ENCODE measurements at places on chromosomes 7 and 10.
A peak's percentile ranks its signal among the peaks of the same experiment; 100 is the strongest.

GRCh38 chr7:131425992-131426391 is 98.3 kb downstream of the MKLN1 start:
- DNase-seq: peak; percentile 41

- DNase-seq: no peak
These were observed 64.1 kb upstream of the LRRN3 start for GRCh38 chr7:111026806-111027205.

GRCh38 chr10:6365384-6365783 is 162.7 kb downstream of the PFKFB3 start:
- DNase-seq: no peak

- DNase-seq: no peak
These were observed at the start of gene BEND7 for GRCh38 chr10:13528875-13529713. BEND7 (minus strand) TSS chr10:13529014; CDS start chr10:13528533, 481 bp downstream.

DNA sequence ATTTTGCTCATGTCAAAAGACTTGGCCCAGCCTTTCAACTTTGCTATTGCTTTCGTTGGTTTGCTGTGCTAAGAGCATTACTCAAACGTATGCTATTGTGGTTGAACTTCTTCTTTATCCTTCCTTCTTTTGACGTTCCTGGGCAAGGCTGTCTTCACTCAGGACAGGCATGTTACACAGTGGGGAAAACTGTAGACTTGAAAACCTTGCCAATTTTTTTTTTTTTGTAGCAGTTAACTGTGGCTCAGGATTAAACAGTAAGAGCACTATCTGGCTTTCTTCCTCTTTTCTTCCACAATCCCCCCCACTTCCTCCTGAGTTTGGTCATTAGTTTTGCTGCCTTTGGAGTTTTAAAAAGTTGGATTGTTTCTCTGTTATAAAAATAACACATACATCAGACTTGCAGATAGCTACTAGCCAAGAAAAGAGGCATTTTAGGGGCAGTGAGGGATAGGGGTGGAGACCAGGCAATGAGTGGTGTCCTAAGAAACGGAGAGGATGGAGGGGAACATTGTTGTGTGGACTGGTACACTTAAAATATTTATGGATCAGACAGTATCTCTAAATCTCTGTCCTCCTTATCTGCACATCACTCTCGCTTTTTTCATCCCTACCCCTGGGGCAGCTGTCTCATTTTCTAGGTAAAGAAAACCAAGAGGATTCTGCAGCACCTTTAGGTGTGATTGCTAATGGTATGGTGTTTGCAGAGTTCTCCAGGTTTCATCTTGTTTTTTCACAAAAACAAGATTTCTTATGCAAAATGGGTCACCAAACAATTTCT is 181.7 kb downstream of the LRMDA start:
- no peak for DNase-seq

DNA sequence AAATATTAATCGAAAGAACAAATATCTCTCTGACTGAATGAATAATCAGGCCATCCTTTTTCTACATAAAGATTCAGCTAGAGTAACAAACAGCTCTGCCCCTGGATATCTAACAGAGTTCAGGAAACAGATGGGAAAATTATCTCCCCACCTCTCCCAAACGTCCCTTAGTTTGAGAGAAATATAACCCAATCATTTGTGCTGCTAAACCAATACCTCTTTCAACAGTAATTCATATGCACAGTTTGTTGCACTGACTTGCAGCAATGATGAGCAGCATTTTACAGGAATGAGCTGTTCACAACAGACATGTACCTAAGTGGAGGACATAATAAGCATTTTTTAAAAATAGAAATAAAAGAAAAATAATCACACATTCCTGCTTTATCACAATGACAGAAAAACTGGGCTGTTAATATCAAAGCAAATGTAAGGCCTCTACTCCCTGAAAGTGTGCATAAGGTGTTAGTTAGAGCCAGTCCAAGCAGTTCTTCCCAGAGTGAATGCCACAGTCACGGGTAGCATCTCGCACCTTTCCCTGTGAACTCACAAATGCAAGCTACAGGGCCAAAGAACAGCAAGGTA is 2.3 kb downstream of the CREB3L2 start:
- peak; percentile 19 for DNase-seq

DNA sequence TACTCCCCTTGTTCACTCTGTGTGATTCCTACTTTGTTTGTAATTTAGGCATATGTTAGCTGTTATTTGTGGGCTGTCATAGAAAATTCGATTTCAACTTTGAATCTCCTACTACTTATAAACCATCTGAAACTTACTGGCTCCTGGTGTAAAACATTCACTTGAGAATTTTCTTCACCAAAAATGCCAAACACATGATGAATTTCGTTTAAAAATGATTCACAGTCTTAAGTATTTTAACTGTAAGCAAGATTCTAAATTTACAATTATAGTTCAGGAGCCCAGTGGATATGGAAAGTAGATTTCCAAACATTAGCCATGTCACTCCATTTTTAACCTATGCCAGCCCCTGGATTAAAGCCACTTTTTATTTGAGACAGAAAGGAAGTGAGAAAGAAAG is 3.1 kb downstream of the CPED1 start:
- no peak for DNase-seq

- no peak for DNase-seq
These were observed 6.4 kb downstream of the USP6NL start for GRCh38 chr10:11604865-11605650.

DNA sequence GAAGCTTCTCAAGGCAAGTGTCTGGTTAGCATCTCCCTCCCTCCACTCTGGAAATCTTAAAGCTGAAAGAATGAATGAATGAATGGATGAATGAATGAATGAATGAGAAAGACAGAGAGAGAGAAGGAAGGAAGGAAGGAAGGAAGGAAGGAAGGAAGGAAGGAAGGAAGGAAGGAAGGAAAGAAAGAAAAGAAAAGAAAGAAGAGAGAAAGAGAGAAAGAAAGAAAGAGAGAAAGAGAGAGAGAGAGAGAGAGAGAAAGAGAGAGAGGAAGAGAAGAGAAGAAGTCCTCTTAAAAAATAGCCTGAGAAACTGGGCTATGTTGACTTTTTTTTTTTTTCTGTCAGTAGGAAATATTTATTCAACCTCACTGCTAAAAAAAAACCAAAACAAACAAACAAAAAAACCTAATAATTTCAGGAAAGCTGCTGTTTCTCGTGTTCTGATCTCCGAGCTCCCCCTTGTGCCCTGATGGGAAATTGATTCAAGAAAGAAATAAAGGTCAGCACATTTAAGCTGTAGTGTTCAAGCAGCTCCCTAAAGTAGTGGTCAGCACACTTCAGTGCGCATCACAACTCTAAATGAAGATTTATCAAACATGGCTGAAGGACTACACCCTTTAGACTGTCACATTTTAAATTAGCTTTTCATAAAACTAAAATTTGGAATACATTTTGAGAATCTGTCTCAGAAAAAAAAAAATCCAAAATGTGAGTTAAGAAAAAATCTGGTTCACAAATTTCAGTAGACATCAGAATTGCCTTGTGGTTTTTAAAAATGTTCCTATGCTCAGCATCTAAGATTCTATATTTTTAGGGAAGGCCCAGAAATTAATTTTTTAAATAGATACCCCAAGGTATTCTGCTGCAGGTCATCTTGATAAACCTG is 154.3 kb downstream of the ELAPOR2 start:
- DNase-seq: peak; percentile 41

GRCh38 chr7:90660819-90661218 is 64.7 kb downstream of the CDK14 start:
- no peak for DNase-seq

Data from DMS79 treated with DMSO at 0.1 percent for 48 hours (cell line).